ENCODE measurements at places on chromosomes 2 and 18. TPM values are rescaled to one million over a fixed set of nuclear protein-coding genes. Genes with fewer than 3 reads are reported as not detected.

DNA sequence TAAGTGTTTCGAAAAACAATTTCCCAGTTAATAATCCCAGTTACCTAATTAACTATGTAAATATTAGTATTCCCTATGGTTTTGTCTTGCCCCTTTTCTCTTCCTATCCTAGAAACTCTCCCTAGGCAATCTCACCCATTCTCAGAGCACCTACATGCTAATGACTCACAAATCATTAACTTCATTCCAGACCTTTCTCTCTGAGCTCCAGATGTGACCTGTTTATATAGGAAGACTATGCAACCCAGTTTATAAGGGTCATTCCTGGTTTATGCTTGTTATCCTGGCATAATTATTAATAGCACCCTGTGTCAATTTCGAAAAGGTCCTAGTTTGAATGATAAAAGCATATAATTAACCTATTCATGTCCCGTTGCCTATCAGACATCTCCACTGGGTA lies 14.8 kb upstream of the SERTAD2 start:
- no peak overlapping the region for H3K4me3 ChIP-seq
- peaks cover 46% of the 10 kb centered on the region for H3K4me1 ChIP-seq
- peaks cover 5% of the 10 kb centered on the region for H3K36me3 ChIP-seq
- H3K27ac ChIP-seq = no peak overlapping the region
- DNase-seq = no peak
- H3K27me3 ChIP-seq = no peaks in the 10 kb centered on the region

DNA sequence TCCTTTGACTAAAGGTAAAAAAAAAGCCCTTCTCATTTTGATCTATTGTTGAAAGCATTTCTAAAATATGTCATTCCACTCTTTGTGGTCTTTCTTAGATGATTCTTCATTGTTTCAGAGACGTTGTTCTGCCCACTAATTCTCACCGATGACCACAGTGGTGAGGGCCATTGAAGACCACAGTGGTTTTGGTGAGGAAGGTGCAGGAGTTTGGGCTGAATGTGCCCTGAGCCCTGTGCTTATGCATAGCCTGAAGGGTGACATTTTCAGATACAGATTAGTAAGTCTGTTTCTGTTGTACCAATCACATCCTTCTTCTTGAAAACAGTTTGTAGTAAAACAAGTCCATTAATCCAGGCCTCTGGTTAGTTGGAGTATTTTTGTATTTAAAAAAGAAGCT lies 251.3 kb upstream of the ATP5MC3 start:
- DNase-seq = no peak
- no peak overlapping the region for H3K4me3 ChIP-seq
- H3K4me1 ChIP-seq = no peaks in the 10 kb centered on the region
- H3K27ac ChIP-seq = no peak overlapping the region
- no peaks in the 10 kb centered on the region for H3K27me3 ChIP-seq

Gene GBX2
- not detected for total RNA-seq

DNA sequence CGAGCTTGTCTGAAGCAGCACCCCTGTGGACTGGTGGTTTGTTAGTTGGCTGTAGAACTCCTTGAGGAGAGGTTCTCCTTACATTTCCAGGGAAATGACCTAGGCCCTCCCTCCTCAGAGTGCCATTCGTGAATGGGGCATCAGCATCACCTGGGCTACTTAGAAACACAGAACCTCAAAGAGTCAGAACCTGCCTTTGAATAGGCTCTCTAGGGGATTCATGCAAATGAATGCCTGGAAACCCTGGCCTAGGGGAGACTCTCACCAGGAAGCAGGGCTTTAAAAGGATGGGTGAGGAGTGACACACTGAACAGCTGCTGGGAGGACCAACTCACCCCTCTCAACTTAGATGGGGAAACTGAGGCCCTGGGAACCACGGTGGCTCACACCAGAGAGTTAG lies 2.1 kb upstream of the MOCOS start:
- H3K27ac ChIP-seq = no peak overlapping the region
- no peaks in the 10 kb centered on the region for H3K36me3 ChIP-seq
- H3K4me3 ChIP-seq = no peak overlapping the region
- DNase-seq = no peak
- H3K4me1 ChIP-seq = peaks cover 10% of the 10 kb centered on the region
- H3K27me3 ChIP-seq = peaks cover 14% of the 10 kb centered on the region

DNA sequence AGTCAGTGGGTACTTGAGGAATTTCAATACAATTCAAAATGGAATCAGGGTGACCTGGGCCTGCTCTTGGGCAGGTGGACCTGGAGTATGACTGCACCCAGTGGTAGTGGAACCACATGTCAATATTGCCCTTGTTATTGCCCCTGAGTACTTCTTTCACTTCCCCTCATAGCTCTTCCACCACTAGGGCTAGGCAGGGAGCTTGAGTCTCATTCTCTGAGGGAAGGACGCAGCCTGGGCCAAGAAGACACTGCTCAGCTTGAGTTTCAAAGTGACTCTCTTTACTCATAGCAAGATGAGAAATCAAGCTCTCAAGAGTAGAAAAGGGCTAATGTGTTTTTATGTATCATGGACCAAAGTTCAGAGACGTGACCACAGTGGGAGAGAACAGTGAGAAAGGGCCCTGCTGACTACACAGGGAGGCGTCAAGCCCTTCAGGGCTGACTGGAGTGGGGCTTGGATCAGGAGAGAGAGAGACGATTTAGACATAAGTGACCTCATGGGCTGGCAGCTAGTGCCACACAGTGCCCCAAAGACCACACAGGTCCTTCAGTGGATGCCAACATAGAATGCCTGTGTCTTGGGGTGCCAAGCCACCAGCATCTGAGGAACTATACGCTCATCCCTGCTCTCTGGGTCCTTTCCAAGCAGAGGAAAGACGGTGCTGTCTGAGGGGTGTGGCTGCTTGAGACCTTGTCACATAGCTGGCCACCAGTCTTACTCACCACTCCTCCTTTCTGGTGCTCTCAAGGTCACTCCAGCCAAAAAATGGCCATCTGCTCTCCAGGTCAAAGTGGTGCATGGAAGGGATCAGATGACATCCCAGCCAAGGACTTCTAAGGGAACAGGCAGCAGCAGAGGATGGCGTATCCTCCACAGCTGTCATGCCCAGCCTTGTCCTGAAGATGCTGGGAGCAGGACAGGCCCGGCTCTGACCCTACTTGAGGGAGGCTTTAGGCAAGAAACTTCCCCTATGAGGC lies 13.0 kb downstream of the PTMA start:
- no peak for DNase-seq
- H3K4me3 ChIP-seq = no peak overlapping the region
- peaks cover 1% of the 10 kb centered on the region for H3K27me3 ChIP-seq
- no peak overlapping the region for H3K27ac ChIP-seq

- no peak for DNase-seq
- H3K36me3 ChIP-seq = no peaks in the 10 kb centered on the region
These were observed 166.0 kb upstream of the VWC2L start for GRCh38 chr2:214244847-214245246.
